ENCODE measurements at places on chromosomes 16 and 17.

DNA sequence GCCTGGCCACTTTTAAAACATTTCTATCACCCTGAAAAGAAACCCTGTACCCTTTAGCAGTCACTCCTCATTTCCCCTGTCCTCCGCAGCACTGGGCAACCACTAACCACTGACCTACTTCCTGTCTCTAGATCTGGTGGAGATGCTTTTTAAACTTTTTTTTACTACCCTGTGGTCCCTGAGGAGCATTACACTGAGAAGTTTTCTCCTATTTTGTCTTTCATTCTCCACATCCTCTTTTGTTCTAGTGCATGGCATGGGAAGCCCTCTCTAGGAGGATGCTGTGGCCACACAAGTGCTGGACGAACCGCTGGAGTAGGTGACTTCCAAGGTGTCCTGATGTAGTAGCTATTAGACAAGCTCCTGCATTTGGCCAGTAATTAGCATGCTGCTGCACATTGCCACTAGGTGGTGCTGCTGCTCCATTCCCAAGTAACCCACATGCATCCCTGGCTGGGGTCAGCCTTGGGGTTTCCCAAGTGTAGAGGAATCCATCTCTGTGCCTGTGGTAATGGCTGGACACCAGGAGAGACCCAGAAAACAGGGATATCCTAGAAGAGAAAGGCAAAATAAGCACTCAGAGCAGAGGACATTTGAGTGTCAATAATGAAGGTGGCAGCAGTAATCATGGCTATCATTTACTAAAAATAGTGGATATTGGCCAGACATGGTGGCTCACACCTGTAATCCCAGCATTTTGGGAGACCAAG is 143.8 kb upstream of the CRHR1 start:
- no peak for DNase-seq

GRCh38 chr17:57506774-57507127 is 238.3 kb downstream of the CCDC182 start:
- DNase-seq: no peak

DNA sequence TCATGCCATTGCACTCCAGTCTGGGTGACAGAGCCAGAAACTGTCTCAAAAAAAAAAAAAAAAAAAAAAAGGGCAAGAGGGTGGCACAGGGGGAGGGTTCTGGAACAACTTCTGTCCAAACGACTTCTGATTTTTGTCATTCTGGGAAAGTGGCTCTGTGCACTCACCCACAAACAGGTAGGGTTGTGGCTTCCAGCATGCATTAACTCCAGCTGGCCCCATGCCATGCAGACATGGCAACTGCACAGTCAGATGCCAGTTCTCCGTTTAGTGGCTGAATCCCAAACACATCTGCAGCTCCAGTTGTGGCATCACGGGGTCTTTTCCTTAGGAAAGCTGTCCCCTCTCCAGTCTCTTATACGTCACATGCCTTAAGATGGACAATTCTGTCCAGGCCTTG is 30.3 kb downstream of the B4GALNT2 start:
- no peak for DNase-seq

DNA sequence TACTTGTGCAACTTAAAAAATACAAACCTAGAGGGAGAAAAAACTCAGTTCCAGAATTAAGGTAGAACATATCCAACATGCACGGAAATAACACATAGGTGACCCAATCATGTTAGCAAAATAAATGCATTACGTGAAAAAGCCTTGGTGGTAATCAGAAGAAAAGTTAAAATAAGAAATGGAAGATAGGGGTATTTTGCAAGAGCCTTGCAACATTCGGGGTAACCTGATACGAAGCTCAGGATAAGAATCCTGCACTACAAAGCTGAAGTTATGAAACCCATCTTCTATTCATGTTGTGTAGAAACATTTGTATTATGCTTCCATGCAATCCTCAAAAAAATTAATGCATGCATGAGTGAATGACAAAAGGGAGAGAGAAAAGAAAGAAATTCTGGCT is 33.1 kb downstream of the CHCT1 start:
- DNase-seq: no peak

Measured in kidney glomerular epithelial cell (primary cell).